Muscle of leg (tissue), 16 donors: ENCODE measurements at places on chromosomes 12 and 14. TPM values are rescaled to one million over a fixed set of nuclear protein-coding genes. Genes with fewer than 3 reads are reported as not detected.
A peak's percentile ranks its signal among the peaks of the same experiment; 100 is the strongest.

DNA sequence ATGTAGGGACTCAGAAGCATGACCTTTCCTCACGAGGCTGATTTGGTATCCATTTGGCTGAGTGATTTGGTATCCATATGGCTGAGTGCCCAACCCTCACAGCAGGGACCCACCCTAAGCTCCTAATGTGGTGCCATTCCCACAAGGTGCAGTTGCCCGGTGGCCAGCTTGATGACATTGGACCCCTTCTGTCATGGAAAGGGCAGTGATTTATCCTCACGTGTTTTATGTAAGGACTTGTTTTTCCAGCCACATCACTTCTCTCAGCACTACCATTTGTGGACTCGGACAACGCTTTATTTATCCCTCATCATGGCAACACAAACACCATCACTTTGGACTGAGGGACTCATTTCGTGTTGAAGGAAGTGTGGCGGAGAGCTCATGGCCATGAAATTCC lies 8.5 kb upstream of the CDC42BPB start:
- H3K36me3 ChIP-seq: no peaks in the 10 kb centered on the region
- H3K27me3 ChIP-seq: peaks cover 2% of the 10 kb centered on the region
- H3K4me3 ChIP-seq: no peak overlapping the region
- H3K27ac ChIP-seq: peak overlapping the region; percentile 65
- peaks cover 3% of the 10 kb centered on the region for H3K4me1 ChIP-seq

DNA sequence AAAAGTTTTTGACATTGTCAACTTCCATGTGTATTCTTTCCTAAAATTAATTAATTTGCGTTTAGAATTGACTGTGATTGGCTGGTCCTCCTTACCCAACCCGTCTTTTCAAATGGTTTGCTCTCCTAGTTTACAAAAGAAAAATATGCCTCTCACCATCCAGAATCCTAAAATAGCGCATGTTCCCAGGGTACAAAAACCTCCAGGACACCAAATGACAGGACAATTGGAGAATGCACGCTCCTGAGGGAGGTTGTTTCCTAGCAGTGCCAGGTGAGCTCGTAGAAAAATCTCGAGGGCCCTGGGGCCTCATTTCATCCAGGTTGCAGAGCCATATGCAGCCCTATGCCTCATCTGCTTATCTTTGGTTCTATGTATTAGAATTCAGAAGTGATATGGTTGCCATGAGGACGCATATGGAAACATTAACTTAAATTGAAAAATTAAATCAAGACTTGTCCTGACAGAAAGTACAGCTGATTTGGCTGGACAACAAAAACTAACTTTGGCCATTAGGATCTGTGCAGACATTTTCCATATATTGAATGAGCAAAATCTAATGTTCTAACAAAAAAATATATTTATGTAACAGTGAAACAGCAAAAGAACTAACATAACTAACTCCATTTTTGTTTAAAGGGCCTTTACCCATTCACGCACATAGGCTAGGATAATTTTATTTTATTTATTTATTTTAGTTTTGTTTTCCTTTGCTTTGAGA lies 28.2 kb upstream of the EGLN3 start:
- no peaks in the 10 kb centered on the region for H3K27me3 ChIP-seq
- H3K27ac ChIP-seq: no peak overlapping the region
- peak; percentile 21 for DNase-seq
- peaks cover 2% of the 10 kb centered on the region for H3K4me1 ChIP-seq
- H3K36me3 ChIP-seq: no peaks in the 10 kb centered on the region

GRCh38 chr12:53057816-53058500 lies 8.1 kb downstream of the TNS2 start:
- H3K4me1 ChIP-seq: peaks cover 57% of the 10 kb centered on the region
- no peak for DNase-seq
- no peak overlapping the region for H3K27ac ChIP-seq
- no peak overlapping the region for H3K4me3 ChIP-seq
- H3K36me3 ChIP-seq: peaks cover 88% of the 10 kb centered on the region

- H3K4me1 ChIP-seq: peaks cover 12% of the 10 kb centered on the region
- DNase-seq: peak; percentile 88
- peaks cover 17% of the 10 kb centered on the region for H3K36me3 ChIP-seq
- peak within 1 kb of the TSS; percentile 85 for H3K27ac ChIP-seq
Measured at GRCh38 chr14:22598099-22598895, at the start of gene ABHD4. Gene ABHD4, plus strand, starts transcription at chr14:22598300. Its CDS starts 7 bp downstream, at chr14:22598307.

DNA sequence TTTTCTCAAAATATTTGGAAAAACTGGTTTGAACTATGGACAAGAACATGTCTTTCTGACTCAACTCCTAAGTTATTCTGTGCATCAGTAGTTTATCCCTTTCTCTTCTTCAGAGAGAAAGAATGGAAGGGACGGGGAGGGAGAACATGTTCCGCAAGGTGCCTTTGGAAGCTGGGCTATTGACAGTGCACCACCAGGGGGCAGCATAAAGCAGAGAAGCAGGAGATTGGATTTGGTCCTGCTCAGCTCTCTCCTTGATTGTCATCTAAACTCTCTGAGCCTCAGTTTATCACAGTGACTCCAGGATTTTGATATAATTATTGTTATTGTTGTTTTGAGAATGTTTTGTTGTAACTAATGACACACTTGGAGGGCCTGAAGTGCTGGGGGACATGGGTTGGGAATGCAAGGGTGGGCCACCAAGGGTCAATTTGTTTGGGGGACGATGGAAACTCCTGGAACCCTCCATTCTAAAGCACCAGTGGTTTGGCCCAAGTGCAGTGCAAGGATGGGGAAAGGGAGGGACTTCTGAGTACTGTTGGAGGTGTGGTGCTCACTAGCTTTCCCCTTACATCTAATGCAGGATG lies 45.3 kb upstream of the ANO6 start:
- H3K27me3 ChIP-seq: no peaks in the 10 kb centered on the region
- no peak overlapping the region for H3K4me3 ChIP-seq
- DNase-seq: peak; percentile 51
- H3K4me1 ChIP-seq: peaks cover 6% of the 10 kb centered on the region
- no peak overlapping the region for H3K27ac ChIP-seq

DNA sequence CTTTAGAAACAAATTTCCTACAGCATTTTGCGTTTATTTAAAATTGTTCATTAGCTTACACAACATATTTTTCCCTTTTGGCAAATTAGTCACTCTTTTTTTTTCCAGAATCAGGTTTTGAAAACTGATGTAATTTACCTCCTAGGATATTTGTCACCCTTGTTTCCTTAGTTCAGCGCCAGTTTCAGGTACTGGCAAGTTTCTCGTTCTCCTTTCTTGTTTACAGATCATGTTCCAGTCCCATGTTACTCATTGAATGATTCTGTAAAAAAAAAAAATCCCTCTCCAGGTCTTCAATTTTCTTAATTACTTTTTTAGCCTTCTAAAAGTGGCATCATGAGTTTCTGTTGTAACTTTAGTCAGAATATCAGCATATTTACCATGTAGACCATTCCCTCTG lies 2.7 kb downstream of the PPP4R4 start:
- H3K36me3 ChIP-seq: no peaks in the 10 kb centered on the region
- H3K4me1 ChIP-seq: peaks cover 16% of the 10 kb centered on the region
- H3K4me3 ChIP-seq: no peak overlapping the region
- no peak overlapping the region for H3K27ac ChIP-seq
- DNase-seq: no peak
- H3K27me3 ChIP-seq: peaks cover 27% of the 10 kb centered on the region

GRCh38 chr14:69612014-69612782 lies 802 bp downstream of the SUSD6 start:
- H3K4me1 ChIP-seq: peaks cover 44% of the 10 kb centered on the region
- peak overlapping the region; percentile 95 for H3K27ac ChIP-seq
- H3K4me3 ChIP-seq: peak overlapping the region; percentile 86
- no peaks in the 10 kb centered on the region for H3K27me3 ChIP-seq

DNA sequence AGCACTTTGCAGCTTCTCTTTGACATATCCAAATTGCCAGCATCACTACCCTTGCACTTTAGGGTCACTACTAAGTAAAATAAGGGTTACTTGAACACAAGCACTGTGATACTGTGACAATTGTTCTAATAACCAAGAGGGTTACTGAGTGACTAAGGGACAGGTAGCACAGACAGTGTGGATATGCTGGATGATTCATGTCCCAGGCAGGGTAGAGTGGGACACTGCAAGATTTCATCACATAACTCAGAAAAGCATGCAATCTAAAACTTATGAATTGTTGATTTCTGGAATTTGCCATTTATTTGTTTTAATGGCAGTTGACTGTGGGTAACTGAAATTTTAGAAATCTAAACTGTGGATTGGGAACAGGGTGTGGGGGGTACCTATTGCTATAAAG lies 218.8 kb downstream of the KITLG start:
- no peak overlapping the region for H3K27ac ChIP-seq
- H3K36me3 ChIP-seq: no peaks in the 10 kb centered on the region
- H3K27me3 ChIP-seq: no peaks in the 10 kb centered on the region
- H3K4me3 ChIP-seq: no peak overlapping the region
- DNase-seq: no peak

DNA sequence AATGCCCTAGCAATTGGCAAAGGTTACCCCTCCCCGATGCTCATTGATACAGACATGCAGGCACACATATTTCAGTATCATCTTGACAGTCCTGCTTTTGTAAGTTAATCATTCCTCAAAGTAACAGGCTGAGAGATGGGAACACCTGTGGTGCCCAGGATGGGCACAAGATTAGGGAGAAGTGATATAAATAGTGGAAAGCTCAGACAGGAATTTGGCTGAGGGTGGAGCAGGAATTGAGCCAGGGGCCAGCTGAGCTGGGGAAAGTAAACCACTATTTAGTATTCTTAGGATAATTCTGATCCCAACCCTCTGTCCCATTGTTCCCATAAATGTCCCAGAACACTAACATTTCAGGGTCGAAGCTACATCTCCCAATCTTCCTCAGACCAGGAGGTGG lies 38.3 kb downstream of the DAO start:
- no peaks in the 10 kb centered on the region for H3K36me3 ChIP-seq
- no peak overlapping the region for H3K4me3 ChIP-seq
- no peak overlapping the region for H3K27ac ChIP-seq
- H3K27me3 ChIP-seq: peaks cover 3% of the 10 kb centered on the region

DNA sequence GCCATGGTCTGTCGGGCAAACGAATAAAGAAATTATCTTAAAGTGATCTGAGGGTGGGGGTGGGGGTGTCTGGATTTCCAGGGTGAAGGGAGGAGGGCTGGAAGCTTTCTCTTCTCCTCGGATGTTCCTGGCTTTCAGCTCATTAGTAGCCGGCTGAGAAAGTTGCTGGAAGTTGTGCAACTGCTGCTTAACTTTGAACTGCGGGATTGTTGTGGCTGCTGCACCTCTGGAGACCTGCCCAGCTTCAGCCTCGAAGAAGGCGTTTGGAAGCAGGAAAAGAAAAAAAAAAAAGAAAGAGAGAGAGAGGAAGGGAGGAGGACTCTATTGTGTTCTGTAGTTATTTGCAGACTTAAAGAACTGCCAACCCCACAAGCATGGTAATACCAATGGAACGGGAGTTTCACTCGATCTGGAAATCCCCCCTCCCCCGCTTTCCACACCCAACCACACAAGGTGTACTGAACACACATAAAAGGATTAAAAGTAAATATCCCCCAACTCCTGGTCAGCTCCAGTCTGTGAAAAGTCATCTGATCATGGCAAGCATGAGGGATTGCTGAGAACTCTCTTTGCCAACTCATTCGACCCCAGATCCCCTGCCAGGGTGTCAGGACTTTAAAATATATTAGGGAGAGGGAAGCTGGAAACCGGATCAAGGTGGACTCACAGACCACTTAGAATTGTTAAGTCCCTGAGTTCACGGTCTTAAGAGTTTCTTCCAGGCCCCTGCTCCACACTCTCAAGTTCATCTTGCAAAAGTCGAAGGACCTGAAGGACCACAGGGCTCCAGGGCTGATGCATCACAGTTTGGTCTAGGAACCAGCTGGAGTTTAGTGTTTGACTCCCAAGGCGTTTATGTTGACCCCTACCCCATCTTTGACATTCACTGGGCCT lies at the start of gene RASSF9:
Gene RASSF9, minus strand, starts transcription at position 213 of the 894 bp plus-strand sequence. Its CDS starts 208 bp downstream, at position 5.
- H3K4me3 ChIP-seq: peak within 1 kb of the TSS; percentile 43
- peak; percentile 90 for DNase-seq
- peaks cover 4% of the 10 kb centered on the region for H3K4me1 ChIP-seq

GRCh38 chr12:79983986-79984620 lies 49.2 kb upstream of the PPP1R12A start:
- no peaks in the 10 kb centered on the region for H3K4me1 ChIP-seq
- no peaks in the 10 kb centered on the region for H3K36me3 ChIP-seq

DNA sequence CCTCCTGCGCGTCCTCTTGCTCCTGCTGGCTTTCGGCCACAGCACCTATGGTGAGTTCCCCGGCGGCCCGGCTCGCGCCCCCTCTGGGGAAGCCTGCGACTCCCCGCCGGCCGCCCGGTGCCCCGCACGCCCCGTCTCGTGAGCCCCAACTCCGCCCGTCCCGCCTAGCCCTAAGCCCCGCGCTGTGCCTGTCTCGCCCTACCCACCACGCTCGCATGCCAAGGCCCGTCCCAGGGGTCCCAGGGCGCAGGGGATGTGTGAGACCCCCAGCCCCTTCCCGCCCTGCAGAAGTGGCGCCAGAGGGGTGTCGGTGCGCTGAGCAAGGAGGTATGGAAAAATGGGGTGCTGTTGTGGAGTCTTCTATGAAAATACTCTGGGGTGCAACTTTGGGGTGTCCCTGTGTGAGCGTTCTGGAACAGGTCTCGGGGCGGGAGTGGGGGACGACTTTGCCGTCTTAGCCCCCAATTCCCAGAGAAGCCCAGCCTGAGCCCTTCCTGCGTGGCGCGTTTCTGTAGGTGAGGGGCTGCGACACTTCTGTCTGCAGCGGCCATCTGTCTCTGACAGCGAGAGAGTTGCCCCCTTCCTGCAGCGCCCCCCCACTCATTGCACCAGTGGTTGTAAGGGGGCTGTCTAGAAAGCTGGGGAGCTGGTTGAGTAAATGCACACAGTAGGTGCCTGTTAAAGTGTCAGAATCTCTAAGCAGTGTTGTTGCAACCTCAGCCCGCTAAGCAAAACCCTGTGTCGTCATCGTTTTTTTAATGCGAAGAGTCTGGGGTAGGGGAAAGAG lies 587 bp downstream of the DLK1 start:
- H3K27ac ChIP-seq: peak overlapping the region; percentile 59
- peaks cover 61% of the 10 kb centered on the region for H3K27me3 ChIP-seq
- peaks cover 40% of the 10 kb centered on the region for H3K36me3 ChIP-seq
- peaks cover 74% of the 10 kb centered on the region for H3K4me1 ChIP-seq
- DNase-seq: no peak
- H3K4me3 ChIP-seq: peak overlapping the region; percentile 82

DNA sequence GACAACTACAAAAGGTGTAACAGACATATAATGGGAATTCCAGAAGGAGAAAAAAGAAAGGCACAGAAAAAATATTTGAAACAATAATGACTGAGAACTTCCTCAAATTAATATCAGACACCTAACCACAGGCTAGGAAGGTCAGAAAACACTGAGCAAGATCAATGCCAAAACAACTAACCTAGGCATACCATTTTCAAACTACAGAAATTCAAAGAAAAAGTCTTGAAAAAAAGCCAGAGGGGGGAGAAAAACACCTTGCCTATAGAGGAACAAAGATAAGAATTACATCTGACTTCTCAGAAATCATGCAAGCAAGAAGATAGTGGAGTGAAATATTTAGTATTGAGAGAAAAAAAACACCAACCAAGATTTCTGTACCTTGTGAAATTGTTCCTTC lies 77.8 kb downstream of the RIN3 start:
- no peaks in the 10 kb centered on the region for H3K27me3 ChIP-seq
- H3K36me3 ChIP-seq: peaks cover 25% of the 10 kb centered on the region
- no peak overlapping the region for H3K27ac ChIP-seq
- DNase-seq: no peak

- no peaks in the 10 kb centered on the region for H3K36me3 ChIP-seq
- H3K27ac ChIP-seq: no peak overlapping the region
- no peak overlapping the region for H3K4me3 ChIP-seq
- H3K4me1 ChIP-seq: no peaks in the 10 kb centered on the region
- DNase-seq: no peak
Measured at GRCh38 chr12:22262309-22262708, 72.2 kb downstream of the ST8SIA1 start.

The SLC6A13 gene
- 2.4 TPM for total RNA-seq

The CRIP2 gene
- 144 TPM for total RNA-seq

The INSM2 gene
- total RNA-seq: not detected

The SERPINA10 gene
- total RNA-seq: not detected

The HHIPL1 gene
- 2.3 TPM for total RNA-seq

The ABHD4 gene
- total RNA-seq: 8.0 TPM

The OR4Q2 gene
- not detected for total RNA-seq
